ENCODE measurements at places on chromosomes 3 and 15.

- DNase-seq: no peak
These were observed 928.3 kb downstream of the NSUN3 start for GRCh38 chr3:94990952-94991705.

GRCh38 chr3:128075522-128076482, 23.6 kb downstream of the SEC61A1 start:
- peak; percentile 77 for DNase-seq

DNA sequence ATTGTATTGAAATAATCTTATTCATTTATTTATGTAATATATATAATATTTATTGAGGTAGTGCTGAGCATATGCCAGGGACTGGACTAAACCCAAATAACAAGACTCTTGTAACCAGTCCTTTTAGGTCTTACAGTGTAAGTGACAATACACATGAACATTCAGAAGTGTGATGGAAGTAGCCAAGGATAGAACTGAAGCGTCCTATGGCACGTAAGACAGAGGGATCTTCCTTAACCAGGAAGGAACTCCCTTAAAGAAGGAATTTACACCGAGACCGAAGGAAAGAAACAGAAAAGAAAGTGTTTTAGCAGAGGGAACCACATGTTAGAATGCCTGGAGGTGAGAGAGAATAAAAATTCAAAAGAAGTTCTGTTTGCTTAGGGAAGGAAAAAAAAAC, 23.6 kb upstream of the CLDN1 start:
- no peak for DNase-seq

DNA sequence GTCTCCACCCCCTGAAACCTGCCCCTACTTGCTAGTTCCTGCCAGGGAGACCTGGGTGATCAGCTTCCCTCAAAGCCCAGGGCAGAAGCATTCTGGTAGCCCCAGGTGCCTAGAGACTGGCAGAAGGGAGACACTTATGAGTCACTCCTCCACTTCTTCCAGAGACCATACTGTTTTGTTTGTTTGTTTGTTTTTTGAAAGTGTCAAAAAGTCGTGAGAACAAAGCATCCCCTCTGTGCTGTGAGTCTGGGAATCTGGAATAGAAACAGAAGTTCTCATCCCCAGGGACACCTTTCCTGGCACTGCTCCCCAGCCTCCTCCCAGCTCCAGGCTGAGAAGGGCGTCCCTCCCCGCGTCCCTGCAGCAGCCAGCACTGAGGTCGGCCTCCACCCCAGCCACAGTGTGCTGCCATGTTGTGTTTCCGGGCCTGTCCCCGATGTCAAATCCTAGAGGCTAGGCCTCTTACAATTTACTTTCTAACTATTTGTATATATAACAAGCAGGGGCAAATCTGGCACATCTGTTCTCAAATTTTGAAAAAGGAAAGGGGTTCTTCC, 573.0 kb downstream of the RBMS3 start:
- no peak for DNase-seq

- DNase-seq: no peak
These were observed 64.5 kb downstream of the AQR start for GRCh38 chr15:34905047-34905446.

GRCh38 chr3:52707585-52707984, 1.7 kb downstream of the SPCS1 start:
- DNase-seq: no peak

- DNase-seq: no peak
These were observed 22.1 kb downstream of the PARL start for GRCh38 chr3:183862610-183863009.

- no peak for DNase-seq
These were observed 576.9 kb upstream of the NECTIN3 start for GRCh38 chr3:110494728-110495127.

DNA sequence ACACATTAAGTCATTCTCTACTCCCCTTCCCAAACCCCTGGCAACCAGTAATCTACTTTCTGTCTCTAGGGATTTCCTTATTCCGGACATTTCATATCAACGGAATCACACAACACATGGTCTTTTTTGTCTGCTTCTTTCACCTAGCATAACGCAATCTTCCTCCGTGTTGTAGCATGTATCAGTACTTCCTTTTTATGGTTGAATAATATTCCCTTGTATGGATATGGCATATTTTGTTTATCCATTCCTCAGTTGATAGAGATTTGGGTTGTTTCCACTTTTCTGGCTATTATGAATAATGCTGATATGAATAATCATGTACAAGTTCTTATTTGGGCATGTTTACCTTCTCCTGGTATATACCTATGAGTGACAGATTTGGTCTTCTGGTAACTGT, 63.1 kb downstream of the TRANK1 start:
- no peak for DNase-seq

- DNase-seq: no peak
These were observed 86.0 kb upstream of the MFGE8 start for GRCh38 chr15:88998980-88999713.

DNA sequence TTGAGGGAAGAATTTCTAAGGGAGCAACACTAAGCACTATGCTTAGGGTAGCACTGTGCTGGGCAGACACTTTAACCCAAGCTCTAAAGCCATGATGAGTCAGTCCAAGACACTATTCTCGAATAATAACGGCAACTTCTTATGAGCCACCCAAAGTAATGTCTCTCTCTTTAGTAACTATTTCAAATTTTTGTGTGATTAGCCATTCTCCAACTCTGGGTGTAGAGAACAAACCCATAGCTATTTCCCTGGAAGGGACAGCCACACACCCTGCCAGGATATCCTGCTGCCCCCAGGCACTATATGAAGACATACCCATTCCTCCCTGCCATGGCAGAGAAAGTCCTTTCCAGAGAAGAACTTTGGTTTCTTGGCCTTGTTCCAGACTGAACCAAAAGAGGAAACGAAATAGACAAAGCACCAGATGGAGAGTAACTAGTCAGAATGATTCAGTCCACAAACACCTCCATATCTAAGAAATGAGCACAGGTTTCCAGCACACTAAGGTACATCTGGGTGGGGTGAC, 384.9 kb upstream of the THBS1 start:
- DNase-seq: no peak

- DNase-seq: no peak
These were observed 182.3 kb downstream of the BBX start for GRCh38 chr3:107705046-107705445.

GRCh38 chr15:77336006-77336405, 83.9 kb downstream of the PEAK1 start:
- no peak for DNase-seq

All from stimulated activated CD4-positive, alpha-beta T cell treated with anti-CD3 and anti-CD28 coated beads, Interleukin-4, amount 100 ng/mL, for 4 hours (primary cell).